Naive thymus-derived CD4-positive, alpha-beta T cell (primary cell): ENCODE measurements at places on chromosomes 16 and 17. TPM values are rescaled to one million over a fixed set of nuclear protein-coding genes. Genes with fewer than 3 reads are reported as not detected.

GRCh38 chr17:65542610-65543009 lies 18.8 kb downstream of the AXIN2 start:
- H3K27ac ChIP-seq = no peak overlapping the region
- peaks cover 7% of the 10 kb centered on the region for H3K36me3 ChIP-seq

GRCh38 chr17:40176754-40177110 lies 538 bp upstream of the RAPGEFL1 start:
- no peaks in the 10 kb centered on the region for H3K27me3 ChIP-seq
- DNase-seq = no peak
- no peak overlapping the region for H3K27ac ChIP-seq
- H3K36me3 ChIP-seq = peaks cover 6% of the 10 kb centered on the region
- peaks cover 5% of the 10 kb centered on the region for H3K4me1 ChIP-seq

- no peak for DNase-seq
- no peaks in the 10 kb centered on the region for H3K36me3 ChIP-seq
- no peak overlapping the region for H3K27ac ChIP-seq
These were observed 9.9 kb downstream of the ZFHX3 start for GRCh38 chr16:73037845-73038570.

GRCh38 chr17:66183529-66183928 lies 8.4 kb downstream of the CEP112 start:
- no peak overlapping the region for H3K27ac ChIP-seq
- no peaks in the 10 kb centered on the region for H3K36me3 ChIP-seq
- H3K4me1 ChIP-seq = no peaks in the 10 kb centered on the region
- H3K4me3 ChIP-seq = no peak overlapping the region
- DNase-seq = no peak
- H3K27me3 ChIP-seq = no peaks in the 10 kb centered on the region

The CLEC18B gene
- total RNA-seq = 1.5 and 2.6 TPM in 2 replicates

GRCh38 chr16:57534337-57534880 lies 2.0 kb downstream of the CCDC102A start:
- H3K4me1 ChIP-seq = peaks cover 66% of the 10 kb centered on the region
- H3K36me3 ChIP-seq = no peaks in the 10 kb centered on the region
- DNase-seq = no peak
- no peak overlapping the region for H3K4me3 ChIP-seq
- H3K27me3 ChIP-seq = no peaks in the 10 kb centered on the region

DNA sequence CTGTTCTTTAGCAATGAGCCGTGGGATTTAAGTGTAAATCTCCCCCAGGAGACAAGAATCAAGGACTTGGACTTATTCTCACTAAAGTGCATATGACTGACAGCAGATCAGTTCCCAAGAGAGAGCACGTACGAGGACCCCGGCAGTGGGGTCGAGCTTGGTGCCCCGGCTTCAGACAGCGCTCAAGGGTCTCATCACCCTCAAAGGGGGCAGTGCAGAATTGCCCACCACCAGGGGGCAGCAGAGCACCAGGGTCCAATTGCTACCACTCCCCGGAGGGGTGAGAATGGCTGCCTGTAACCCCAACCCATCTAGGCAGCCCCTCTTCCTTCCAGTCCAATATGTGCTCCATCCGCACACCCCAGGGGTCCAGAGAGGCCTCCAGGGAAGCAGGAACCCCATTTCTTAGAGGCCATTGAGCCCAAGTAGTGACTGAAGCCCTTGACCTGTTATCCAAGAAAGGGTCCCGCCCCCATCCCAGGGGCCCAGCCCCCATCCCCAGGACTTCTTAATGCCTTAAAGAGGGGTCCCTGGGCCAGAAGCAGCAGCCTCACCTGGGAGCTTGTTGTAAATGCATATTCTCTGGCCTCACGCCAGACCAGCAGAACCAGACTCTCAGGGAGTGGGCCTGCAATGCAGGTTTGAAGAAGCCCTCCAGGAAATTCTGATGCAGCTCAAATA lies 86.1 kb downstream of the ZDHHC7 start:
- no peak overlapping the region for H3K4me3 ChIP-seq
- H3K27me3 ChIP-seq = no peaks in the 10 kb centered on the region
- H3K27ac ChIP-seq = no peak overlapping the region
- no peaks in the 10 kb centered on the region for H3K36me3 ChIP-seq

DNA sequence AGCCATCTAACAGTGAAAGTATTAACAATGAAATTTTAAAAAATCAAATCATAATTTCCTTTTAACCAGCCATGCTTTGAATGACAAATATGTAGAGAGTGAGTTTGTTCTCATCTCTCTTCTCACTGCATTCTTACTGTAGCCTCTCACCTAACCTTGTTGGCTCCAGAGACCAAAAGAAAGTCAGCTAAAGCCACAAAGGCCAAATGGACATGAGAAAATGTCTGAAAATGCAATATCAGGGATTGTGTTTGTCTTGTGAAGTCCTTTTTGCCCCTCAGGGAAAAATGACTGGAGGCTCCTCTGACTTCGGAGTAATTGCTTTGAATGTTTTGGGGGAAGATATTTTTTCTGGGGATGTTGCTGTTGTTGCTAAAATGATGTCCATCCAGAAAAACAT lies 166.3 kb downstream of the SLC39A11 start:
- no peak overlapping the region for H3K27ac ChIP-seq
- no peaks in the 10 kb centered on the region for H3K36me3 ChIP-seq
- DNase-seq = no peak
- H3K27me3 ChIP-seq = no peaks in the 10 kb centered on the region

The TEX19 gene
- total RNA-seq = not detected

DNA sequence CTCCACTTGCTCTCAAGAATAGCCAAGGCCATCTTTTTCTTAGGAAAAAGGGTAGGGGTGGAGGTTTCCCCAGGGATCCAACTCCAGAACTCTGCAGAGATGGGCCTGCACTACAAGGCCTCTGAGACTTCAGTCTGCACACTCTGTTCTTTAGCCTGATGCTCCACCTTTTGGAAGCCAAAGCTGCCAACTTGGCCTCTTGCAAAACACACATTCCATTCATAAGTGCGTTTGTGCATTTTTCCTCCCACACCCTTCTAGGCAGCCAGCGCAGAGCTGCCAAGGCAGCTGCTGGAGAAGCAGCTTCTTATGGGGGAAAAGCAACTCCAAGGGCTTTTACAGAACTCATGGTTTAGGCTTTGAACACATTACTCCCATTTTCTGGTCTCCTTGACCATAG lies 45.3 kb downstream of the REXO5 start:
- DNase-seq = no peak
- no peaks in the 10 kb centered on the region for H3K4me1 ChIP-seq
- no peaks in the 10 kb centered on the region for H3K27me3 ChIP-seq

GRCh38 chr16:9159839-9160550 lies 68.6 kb downstream of the HAPSTR1 start:
- H3K27me3 ChIP-seq = peaks cover 4% of the 10 kb centered on the region
- no peak overlapping the region for H3K4me3 ChIP-seq
- no peak overlapping the region for H3K27ac ChIP-seq
- no peak for DNase-seq
- H3K36me3 ChIP-seq = no peaks in the 10 kb centered on the region
- no peaks in the 10 kb centered on the region for H3K4me1 ChIP-seq

- no peaks in the 10 kb centered on the region for H3K36me3 ChIP-seq
- no peaks in the 10 kb centered on the region for H3K27me3 ChIP-seq
- H3K27ac ChIP-seq = no peak overlapping the region
- H3K4me1 ChIP-seq = no peaks in the 10 kb centered on the region
These were observed 796.2 kb upstream of the RBFOX1 start for GRCh38 chr16:6536411-6536810.

- peak; percentile 8 for DNase-seq
- H3K36me3 ChIP-seq = no peaks in the 10 kb centered on the region
- no peak overlapping the region for H3K4me3 ChIP-seq
- H3K4me1 ChIP-seq = peaks cover 3% of the 10 kb centered on the region
These were observed 39.4 kb downstream of the ZNRF1 start for GRCh38 chr16:75038036-75038858.

GRCh38 chr16:13680021-13680889 lies 239.7 kb upstream of the ERCC4 start:
- DNase-seq = no peak
- H3K27me3 ChIP-seq = no peaks in the 10 kb centered on the region
- H3K36me3 ChIP-seq = no peaks in the 10 kb centered on the region

The CNTROB gene
- total RNA-seq = 50.5 and 53.0 TPM in 2 replicates

- no peaks in the 10 kb centered on the region for H3K27me3 ChIP-seq
- H3K4me3 ChIP-seq = no peak overlapping the region
- no peaks in the 10 kb centered on the region for H3K36me3 ChIP-seq
- DNase-seq = no peak
These were observed 55.9 kb downstream of the USP22 start for GRCh38 chr17:20986767-20987510.

DNA sequence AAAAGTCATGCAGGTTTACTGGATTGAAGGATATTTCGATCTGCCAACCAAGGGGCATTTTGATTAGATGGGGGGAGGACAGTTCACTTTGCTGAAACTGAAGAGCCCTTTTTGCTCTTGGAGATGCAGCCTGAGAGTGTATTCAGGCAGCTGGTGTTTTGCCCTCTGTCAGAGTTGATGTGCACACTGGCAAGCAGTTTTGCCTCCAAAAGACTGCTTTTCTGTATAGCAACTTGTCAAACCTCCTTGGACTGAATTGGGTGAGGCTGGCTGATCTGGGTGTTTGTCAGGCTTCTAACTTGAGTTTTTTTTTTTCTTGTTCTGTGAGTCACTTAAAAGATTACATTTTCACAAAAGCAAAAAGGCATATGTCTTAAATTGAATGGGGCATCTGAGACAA lies 22.6 kb upstream of the ANKFN1 start:
- no peaks in the 10 kb centered on the region for H3K4me1 ChIP-seq
- no peak overlapping the region for H3K27ac ChIP-seq
- H3K27me3 ChIP-seq = no peaks in the 10 kb centered on the region
- no peak overlapping the region for H3K4me3 ChIP-seq

The PRSS53 gene
- total RNA-seq = 7.1 TPM

DNA sequence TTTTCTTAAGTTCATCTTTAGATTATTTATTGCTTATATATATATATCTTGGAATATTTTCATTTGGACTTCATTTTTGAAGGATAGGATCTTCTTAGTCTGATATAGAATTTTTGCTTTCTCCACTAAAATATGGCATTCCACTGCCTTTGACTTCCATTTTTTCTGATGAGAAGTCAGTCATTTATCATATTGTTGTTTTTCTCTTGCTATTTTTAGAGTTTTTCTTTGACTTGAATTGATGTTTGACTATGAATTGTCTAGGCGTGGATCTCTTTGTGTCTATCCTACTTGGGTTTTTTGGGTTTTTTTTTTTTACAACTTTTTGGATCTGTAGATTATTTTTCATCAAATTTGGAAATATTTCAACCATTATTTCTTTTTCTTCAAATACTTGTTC lies 67.7 kb downstream of the NLK start:
- no peaks in the 10 kb centered on the region for H3K4me1 ChIP-seq
- H3K36me3 ChIP-seq = no peaks in the 10 kb centered on the region
- no peak overlapping the region for H3K4me3 ChIP-seq
- H3K27ac ChIP-seq = no peak overlapping the region

- DNase-seq = no peak
- peaks cover 13% of the 10 kb centered on the region for H3K4me1 ChIP-seq
- no peaks in the 10 kb centered on the region for H3K27me3 ChIP-seq
- H3K4me3 ChIP-seq = no peak overlapping the region
- no peaks in the 10 kb centered on the region for H3K36me3 ChIP-seq
These were observed 7.6 kb downstream of the SPNS2 start for GRCh38 chr17:4506175-4506813.

DNA sequence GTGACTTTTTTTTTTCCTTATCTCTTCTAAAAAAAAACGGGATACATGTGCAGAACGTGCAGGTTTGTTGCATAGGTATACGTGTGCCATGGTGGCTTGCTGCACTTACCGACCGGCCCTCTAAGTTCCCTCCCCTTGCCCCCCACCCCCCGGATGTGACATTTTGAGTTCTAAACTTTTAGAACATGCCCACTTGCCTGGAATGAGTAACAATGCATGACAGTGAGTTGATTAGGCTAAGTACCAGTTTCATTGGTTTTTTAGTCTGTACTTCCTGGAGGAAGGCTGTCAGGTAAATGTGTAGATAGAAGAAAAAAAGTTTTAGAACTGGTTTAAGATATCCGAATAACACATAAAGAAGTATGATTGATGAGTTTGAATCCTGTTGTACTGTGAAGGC lies 4.0 kb downstream of the BPTF start:
- peaks cover 32% of the 10 kb centered on the region for H3K4me1 ChIP-seq
- H3K27ac ChIP-seq = no peak overlapping the region
- peak; percentile 8 for DNase-seq
- H3K27me3 ChIP-seq = no peaks in the 10 kb centered on the region
- peak overlapping the region; percentile 34 for H3K4me3 ChIP-seq
- H3K36me3 ChIP-seq = no peaks in the 10 kb centered on the region
